Stimulated activated CD4-positive, alpha-beta T cell treated with anti-CD3 and anti-CD28 coated beads, Interleukin-1b, Interleukin-23, amount 100 ng/mL, for 1 hour (primary cell): ENCODE measurements at places on chromosomes 13 and 19.

DNA sequence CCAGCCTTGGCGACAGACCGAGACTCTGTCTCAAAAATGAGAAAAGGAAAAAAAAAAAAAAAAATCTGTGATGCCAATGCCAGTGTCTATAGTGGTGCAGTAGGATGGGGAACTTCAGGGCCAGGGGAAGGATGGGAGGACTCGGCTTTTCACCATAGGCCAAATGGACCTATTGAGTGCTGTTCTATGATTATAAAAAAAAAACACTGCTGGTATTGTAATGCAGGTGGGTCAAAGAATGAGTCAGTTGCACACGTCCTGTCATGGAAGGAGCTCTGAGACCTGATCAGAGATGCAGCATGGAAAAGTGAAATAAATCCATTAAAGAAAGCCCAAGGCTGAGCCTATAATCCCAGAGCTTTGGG is 7.0 kb downstream of the DNAJB1 start:
- no peak for DNase-seq

DNA sequence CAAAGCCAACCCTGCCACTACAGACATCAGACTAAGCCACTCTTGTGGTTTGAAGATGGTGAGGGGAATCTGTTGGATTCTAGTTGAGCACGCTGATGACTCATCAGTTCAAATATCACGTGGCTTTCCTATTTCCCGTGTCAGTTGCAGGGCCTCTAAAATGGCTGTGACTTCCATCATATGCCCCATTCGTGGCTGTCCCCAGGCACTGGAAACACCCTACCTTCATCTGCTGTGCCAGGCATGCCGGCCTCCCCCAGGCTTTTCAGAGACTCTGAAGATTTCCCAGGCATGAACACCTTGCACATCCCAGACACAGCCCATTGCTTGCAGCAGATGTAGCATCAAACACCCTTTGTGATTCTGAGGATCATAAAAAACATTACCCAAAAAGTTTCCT is 659.9 kb downstream of the UQCRFS1 start:
- DNase-seq = no peak

- DNase-seq = no peak
Observed at GRCh38 chr13:43874504-43875092, 4.9 kb downstream of the CCDC122 start.

GRCh38 chr13:40344270-40345148 is 321.9 kb downstream of the FOXO1 start:
- no peak for DNase-seq

GRCh38 chr13:27559719-27560118 is 60.6 kb downstream of the LNX2 start:
- DNase-seq = no peak

DNA sequence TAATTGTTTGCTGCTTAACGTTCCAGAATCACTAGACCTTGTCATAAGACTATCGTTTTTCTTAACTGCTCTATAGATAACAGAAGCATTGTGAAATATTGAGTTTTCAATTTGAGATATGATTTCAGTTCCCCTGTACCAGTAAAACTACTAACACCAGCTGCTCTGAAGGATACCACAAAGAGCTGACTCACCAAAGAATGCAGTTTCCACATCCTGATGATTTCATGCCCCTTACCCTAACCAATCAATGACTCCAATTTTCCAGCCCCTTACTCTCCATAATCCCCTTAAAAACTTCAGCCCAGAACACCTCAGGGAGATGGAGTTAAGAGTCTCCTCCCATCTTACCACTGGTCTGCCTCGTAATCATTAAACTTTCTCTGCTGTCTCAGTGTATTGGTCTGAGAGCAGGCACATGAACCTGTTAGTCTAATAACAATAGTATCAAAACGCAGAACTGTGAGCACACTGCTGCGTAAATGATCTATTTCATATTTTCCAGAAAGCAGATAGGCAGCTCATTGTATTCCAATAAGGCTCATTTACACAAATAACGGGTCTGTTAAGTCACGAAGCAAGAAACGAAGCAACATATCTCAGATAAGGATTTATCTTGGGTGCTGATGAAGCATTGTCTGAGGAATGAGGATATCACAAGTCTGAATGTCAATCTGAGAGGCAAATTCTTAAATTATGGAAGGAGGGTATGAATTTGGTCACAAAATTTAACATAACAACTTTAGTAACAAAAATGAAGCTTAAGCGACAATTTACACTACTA is 14.1 kb upstream of the CCNA1 start:
- DNase-seq = no peak

DNA sequence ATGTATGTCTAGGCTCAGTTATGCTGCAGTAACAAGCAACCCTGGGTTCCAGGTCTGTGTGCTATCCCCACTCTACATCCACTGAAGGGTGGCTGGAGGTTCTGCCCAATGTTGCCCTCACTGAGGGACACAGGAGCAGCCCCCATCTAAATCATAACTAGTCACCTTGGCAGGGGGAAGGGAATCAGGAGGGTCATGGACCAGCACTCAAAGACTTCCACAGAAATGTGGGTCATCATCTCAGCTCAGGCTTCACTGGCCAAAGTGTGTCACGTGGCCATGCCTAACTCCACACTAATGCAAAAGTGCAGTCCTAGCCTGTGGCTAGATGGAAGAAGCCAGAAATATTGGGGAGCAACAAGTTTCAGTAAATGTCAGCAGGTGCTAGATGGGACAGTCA is 137.3 kb upstream of the ZNF507 start:
- no peak for DNase-seq

GRCh38 chr19:478236-478903 is 17.5 kb upstream of the SHC2 start:
- DNase-seq = no peak

DNA sequence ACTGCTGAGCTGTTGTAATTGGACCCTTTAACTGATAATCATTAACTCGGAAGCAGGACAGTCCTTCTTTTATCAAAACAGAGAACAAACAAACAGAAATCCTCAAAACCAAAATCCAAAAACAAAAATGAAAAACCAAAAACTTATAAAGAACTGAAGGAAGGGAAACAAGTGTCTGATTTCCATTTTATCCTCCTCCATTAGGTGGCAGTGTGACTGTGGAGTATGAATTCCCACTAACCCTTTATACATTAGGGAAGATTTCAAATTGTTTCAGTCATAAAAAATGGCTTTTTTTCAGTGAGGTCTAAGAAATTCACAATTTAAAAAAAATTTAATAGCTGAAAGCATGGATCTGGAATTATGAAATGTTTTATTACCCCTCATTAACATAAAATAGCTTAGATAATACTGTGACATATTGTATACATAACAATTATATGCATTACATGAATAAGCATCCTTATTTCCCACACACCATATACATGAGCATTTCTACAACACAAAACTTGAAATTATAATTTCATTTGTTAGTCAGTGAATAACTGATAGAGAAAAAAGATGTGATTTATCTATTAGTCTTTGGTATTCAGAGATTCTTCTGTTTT is 1074.3 kb upstream of the PCDH9 start:
- no peak for DNase-seq

DNA sequence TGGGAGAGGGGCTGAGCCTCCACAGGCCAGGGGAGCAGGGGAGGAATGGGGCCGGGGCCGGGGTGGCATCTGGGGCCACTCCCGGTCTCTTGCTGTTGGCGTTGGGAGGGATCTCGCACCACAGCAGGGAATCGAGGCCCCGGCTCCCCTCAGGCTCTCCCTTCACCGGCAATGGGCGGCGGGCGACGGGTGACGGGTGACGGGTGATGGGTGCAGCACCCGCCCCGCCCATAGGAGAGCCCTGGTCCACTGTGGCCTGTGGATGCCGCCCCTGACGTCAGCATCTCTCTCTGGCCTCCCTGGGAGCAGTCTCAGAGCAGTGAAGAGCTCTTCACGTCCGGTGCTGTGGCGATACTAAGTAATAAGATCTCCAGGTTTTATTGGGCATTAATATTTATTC is 133.6 kb downstream of the KDM4B start:
- no peak for DNase-seq

- no peak for DNase-seq
Observed at GRCh38 chr13:78787190-78787589, 128.2 kb upstream of the OBI1 start.

DNA sequence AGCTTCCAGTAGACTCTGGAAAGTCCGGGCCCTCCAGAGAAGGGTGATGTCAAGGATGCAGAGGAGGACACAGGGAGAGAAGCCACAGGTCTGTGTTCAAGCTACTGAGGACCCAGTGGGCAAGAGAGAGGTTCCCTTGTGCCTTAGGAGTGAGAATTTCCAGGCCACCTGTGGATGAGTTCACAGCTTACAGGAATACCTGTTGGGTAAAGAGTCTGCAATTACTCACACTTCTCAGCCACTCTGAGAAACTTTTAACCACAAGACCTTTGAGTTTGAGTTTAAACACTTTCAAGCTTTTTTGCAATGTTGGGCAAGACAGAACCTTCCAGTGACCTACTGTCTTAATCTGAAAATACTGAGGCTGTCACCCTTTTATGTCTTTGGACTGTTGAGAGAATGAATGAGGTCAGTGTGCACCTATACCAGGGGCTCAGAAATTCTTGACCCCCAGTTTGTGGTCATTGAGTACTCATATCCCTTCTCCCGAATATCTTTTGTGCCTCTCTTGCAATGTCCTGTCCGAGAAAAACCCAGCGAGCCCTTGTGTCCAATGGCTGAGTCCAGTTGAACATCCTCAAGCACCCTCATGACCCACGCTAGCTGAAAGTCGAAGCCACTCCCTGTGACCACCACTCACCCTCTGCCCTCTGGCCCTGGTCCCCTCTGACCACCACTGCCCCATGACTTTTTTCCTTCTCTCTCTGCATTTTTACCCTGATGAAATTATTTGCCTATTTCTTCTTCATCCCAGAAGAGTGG is 368.5 kb upstream of the ZNF507 start:
- no peak for DNase-seq

DNA sequence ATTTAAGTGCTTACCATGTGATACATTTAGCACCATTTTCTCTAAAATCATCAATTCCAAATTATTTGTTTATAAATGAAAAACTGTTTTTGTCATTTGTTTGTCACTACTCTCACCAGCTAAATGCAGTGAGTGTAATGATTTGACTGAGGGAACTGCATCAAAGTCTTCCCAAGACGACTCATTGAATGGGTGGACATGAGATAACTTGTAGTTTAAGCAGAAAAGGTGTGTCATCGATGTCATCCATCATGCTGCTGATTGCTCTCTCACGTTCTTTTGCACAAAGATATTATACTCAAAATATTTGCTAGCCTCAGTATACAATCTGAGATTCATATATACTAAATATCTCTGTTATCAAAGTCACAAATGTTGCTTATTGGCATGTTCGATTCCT is 366.5 kb downstream of the IRS2 start:
- DNase-seq = no peak

- no peak for DNase-seq
Observed at GRCh38 chr19:27765397-27765796, 1447.6 kb downstream of the UQCRFS1 start.

DNA sequence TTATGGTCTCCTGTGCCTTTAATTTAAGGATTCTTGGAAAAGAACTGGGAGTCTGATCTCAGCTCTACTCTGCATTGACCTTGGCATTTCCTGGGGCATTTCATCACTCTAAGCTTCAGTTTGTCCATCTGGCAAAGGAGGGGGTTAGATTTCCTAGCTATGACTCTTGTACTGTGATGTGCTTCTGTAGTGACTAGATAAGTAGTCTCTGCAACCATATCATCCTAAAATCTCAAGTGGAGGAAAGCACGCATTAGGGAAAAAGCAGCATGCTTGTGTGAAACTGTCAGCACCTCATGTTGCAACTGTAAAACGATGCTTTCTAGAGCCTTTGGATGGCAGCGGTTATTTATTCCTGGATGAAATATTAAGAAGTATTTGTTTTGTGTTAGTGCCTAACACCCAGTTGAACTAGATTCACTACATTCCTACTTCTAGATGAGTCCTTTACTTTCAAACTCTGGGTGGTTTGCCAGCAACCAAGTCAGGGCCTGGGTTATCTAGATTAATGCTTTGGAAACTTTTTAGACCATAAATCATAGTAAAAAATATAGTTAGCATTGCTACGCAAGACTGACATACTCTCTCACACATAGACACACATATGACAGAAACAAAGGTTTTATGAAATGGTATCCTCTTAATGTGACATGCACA is 6.8 kb downstream of the WDFY2 start:
- DNase-seq = no peak

GRCh38 chr19:56637976-56638555 is 4.9 kb upstream of the SMIM17 start:
- no peak for DNase-seq

DNA sequence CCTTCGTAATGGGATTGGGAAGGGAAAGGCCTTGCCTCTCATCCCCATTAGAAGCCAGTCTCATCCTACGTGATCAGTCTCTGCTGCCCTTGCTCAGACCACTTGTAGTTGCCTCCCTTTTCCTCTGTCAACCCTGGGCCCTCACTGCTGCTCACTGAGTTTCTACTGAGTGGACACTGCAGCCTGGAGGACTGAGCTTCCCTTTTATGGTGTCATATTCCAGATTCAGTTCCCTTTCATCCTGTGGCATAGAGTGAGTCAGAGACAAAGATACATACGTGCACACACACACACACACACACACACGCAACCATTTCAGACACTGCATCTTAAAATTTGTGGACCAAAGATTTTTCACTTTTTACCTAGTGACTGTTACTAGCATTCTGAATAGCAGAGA is 56.6 kb downstream of the COG3 start:
- DNase-seq = no peak

- DNase-seq = no peak
Observed at GRCh38 chr13:51714663-51715168, 89.2 kb downstream of the DHRS12 start.

GRCh38 chr19:29107831-29108230 is 105.1 kb downstream of the UQCRFS1 start:
- DNase-seq = no peak

DNA sequence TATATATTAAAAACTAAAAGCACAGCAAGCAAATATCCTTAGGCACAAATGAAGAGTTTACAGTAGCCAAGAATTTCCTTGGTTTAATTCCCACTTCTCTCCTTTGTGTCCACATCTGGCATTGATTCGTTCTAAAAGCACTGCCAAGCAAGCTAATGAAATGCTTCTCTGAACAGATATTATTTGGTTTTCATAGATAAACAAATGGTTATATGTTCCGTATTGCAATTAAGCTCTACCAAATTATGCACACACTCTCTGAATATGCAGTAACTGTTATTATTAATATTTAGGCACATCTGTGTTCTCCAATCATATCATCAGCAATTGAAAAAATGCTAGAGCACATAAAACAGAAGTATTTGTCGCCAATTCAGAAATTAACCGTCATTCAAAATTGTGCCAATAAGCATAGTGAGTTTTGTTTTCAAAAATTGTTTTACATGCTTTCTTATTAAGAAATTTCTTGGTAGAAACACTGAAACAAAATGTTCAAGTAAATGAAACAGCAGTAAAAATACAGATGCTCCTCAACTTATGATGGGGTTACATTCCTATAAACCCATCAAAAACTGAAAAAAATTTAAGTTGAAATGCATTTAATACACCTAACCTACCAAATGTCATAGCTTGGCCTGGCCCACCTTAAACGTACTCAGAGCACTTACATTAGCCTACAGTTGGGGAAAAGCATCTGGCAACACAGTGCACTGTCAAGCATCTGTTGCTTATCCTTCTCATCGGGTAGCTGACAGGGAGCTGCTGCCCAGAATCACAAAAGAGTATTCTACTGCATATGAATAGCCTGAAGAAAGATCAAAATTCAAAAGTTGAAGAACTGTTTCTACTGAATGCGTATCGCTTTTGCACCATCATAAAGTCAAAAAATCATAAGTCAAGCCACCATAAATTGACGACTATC is 2134.7 kb downstream of the PCDH9 start:
- DNase-seq = no peak

GRCh38 chr13:108268466-108269112 is 929 bp upstream of the TNFSF13B start:
- no peak for DNase-seq

- DNase-seq = no peak
Observed at GRCh38 chr19:30106417-30107095, 164.5 kb downstream of the URI1 start.
